ENCODE measurements at places on chromosomes 3 and 15.

DNA sequence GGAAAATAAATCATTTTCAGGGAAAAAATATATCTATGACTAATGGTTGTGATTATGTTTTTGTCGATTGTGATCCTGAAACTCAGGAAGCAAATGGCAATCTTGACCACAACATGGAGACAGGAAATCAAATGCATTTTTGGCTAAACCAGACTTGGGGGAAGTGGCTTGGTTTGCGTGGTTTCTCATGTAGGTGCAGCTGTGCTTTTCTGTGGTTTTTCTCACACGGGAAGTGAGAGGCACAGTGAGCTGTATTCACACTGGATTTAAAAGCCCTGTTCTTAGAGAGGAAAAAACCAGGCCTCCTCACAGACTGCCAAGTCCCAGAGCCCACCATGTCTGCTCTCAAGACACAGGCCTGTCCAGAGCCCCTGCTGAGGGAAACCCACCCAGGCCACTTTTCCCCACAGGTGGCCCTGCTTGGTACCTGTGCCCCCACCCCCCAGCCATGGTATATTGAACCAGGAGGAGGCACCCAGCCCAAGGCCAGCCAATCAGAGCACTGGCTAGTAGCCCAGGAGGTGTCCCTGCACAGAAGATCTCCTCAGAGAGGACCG lies 46.1 kb downstream of the BTD start:
- no peak for DNase-seq

GRCh38 chr15:90233387-90234095 lies at the start of gene CIB1:
CIB1 (minus strand) TSS chr15:90233941; CDS start chr15:90233885, 56 bp downstream.
- peak; percentile 98 for DNase-seq

GRCh38 chr3:74693251-74693650 lies 78.8 kb upstream of the CNTN3 start:
- no peak for DNase-seq

DNA sequence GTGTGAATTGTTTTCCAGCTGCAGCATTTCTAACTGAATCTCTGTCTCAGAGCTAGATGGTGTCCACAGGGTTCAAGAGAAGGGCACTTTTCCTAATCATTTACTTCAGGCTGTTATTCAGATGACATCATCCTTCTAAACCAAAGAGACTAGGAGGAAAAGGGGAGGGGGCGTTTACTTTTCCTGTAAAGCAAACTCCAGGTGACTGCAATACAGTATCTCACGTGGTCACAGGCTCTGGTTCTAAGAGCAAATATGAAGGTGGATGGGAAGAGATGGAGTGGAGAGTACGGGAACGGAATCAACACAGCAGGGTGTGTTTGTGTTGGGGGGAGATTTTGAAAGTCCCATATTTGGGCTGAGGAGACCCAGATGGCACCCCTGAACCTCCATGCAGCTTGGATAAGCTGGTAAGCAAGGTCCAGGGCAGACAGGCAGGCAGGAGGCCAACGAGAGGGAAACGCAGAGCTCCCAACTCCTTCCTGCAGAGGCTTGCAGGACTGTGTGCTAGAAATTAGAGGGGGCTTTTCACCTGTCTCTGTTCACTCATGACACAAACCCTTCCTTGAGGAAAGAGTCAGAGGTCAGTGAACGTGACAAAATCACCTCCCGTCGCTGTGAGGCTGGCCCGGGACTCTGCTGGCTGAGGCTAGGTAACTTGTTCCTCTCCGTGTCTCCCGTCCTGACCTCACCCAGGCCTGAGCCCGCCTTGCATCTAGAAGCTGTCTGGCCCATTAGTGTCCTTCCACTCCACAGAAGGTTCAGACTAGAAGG lies 151.2 kb downstream of the OPA1 start:
- no peak for DNase-seq

DNA sequence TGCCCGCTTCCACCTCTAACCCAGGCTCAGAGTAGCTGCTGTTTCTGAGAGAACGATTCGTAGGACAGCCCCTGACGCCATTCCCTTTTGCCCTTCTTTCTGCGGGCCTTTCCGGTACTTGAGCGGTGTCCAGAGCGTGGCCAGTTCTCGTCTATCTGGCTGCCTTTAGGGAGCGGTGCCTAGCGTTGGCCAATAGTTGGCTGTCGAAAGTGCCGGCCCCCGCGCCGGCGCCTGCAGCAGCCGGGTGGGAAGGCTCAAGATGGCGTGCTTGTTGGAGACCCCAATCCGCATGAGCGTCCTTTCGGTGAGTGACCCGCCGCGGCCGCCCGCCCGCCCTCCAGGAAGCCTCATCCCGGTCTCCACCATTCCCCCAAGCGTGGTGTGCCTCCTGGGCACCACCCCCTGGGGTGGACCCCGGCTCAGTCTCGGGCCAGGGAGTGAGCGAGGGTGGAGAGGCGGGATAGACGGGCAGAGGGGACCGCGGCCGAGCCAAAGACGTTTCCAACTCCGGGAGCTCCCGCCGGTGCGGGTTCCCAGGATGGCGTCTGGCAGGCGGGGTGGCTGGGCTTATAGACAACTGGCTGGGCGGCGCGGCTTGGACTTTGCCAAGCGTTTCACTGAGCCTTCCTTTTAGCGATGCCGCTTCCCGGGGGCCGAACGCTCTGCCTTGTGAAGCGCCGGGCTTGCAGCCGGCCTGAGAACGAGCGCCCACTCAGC lies at the start of gene ARMC8:
Gene ARMC8, plus strand, starts transcription at position 6 of the 717 bp plus-strand sequence. Its CDS starts 254 bp downstream, at position 260.
- DNase-seq = peak; percentile 50

DNA sequence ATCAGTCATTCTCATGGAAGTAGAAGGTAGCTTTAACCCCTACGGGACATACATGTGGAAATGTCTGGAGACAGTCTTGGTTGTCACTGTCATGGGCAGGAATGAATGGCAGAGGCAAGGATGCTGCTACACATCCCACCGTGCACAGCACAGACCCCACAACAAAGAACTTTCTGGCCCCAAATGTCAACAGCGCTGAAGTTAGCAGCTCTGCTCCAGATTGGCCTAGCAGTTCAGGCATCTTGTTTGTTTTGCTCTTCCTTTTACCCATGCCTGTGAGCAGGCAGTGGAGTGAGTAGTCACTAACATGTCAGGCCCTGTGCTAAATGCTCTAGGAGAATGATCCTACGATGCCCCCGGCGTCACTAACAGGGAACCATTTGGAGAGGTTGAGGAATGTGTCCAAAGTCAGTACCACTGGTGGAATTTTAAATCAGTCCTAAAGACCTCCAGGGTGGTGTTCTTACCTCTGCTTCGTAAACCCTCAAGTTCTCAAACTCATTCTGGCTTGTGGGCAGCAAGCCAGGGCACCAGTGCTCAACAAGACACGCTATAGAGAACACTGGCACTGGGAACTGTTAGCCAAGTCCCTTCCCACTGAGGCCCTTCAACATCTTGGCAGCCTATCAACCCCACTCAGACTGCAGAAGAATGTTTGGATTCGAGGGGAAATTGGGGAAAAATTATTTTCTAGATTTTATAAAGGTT lies 142.2 kb downstream of the FOXP1 start:
- no peak for DNase-seq

- DNase-seq = no peak
Observed at GRCh38 chr3:160133757-160134156, 91.5 kb upstream of the C3orf80 start.

GRCh38 chr15:69096626-69097025 lies 63.8 kb upstream of the GLCE start:
- DNase-seq = no peak

GRCh38 chr3:126781406-126781805 lies 77.4 kb downstream of the CHCHD6 start:
- DNase-seq = no peak

GRCh38 chr3:170959457-170959856 lies 51.0 kb upstream of the EIF5A2 start:
- no peak for DNase-seq

DNA sequence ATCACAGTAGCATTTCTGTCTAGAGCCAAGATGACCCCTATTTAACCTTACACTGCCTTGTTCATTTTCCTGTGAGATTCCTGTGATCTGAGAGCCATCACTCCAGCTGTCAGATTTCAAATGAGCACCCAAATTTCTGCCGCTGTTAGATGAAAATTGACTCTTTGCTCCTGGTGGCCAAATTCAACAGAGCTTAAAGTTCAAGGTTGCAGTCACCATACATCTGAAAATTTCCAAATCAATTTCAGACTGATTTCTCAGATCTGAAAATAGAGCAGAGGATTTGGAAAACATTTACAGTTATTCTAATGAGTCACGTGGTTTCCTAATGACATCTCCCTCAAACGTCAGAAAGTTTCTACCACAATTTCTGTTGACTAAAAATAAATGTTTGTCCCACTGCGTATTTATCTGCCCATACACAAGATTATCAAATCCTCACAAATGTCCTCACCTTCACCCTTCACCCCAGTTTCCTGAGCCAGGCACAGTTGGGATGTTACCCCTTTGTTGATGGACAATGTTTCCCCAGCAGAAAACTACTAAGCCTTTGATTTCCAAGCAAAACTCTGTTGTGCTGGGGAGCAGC lies 16.4 kb downstream of the HDC start:
- no peak for DNase-seq

Measured in dorsolateral prefrontal cortex (tissue), 122 donors.